Left colon (tissue), 2 donors: ENCODE measurements at places on chromosomes 16 and 17. TPM values are rescaled to one million over a fixed set of nuclear protein-coding genes. Genes with fewer than 3 reads are reported as not detected.

- DNase-seq, result no peak
These were observed 7.5 kb downstream of the DCAKD start for GRCh38 chr17:45043813-45044540.

DNA sequence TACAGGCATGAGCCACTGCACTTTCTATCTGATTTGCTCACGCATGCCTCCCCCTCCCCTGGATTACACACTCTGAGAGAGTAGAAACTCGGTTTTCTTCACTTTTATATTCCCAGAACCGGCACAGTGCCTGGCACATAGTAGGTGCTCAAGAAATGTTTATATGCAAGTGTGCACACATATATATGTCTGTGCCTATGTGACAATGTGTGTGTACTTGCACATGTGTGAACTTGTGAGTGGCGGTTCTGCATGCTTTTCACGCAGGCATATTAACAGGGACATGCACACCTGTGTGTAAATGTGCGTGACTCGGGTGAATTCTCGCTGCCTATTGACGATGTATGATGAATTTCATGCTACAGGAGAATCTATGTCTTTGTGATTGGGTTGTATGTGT, 22.1 kb upstream of the IL21R start:
- no peak for DNase-seq

- no peak for DNase-seq
These were observed 7.5 kb downstream of the NETO2 start for GRCh38 chr16:47136099-47136842.

DNA sequence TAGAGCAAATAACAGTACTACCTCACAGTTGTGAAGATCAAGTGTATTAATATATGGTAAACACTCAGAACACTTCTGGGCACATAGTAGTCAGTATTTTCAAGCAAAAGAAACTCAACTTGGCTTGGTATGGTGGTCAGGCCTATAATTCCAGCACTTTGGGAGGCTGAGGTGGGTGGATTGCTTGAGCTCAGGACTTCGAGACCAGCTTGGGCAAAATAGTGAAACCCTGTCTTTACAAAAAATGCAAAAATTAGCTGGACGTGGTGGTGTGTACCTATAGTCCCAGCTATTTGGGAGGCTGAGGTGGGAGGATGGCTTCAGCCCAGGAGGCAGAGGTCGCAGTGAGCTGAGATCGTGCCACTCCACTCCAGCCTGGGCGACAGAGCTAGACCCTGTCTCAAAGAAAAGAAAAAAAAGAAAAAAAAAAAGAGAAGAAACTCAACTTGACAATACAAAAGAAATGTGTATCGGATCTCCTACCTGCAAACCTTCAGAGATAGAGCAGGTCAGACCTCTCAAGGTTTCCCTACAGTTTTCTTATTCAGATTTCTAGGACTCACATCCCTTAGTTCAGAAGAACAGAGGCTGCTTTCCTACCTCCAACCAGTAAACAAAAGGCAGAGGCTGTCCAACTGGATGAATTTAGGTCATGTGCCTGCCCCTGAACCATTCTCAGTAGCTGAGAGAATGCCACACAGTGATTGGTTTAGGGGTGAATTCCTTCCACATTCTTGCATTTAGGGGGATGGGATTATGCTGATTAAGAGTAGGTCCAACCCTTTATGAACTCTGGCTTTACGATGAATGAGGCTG, 1.7 kb upstream of the KPNA2 start:
- DNase-seq, result no peak

DNA sequence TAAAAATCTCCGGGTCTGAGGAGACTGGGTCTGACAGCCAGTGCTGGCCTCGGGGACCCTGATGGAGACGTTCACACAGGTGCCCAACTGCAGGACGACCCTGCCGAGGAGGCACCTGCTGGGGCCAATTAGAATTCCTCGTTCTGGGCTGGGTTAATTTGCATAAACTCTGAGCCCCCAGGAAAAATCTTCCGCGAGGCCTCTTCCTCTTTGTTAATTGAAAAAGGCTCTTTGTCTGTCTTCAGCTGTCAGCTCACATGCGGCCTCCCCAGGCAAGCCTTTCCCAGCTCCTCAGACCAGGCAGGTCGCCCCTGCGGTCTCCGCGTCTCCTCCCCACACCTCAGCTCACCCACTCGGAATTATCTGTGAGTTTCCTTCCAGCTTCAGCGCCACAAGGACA, 400.2 kb downstream of the SEC14L1 start:
- no peak for DNase-seq

GRCh38 chr17:68148936-68149335, 98.9 kb upstream of the AMZ2 start:
- no peak for DNase-seq

- peak; percentile 43 for DNase-seq
These were observed 26.6 kb upstream of the KCNG4 start for GRCh38 chr16:84266451-84266850.

- DNase-seq, result peak; percentile 78
These were observed 3.7 kb downstream of the SOCS3 start for GRCh38 chr17:78356101-78356713.

- no peak for DNase-seq
These were observed 22.3 kb upstream of the MPO start for GRCh38 chr17:58302919-58303585.

DNA sequence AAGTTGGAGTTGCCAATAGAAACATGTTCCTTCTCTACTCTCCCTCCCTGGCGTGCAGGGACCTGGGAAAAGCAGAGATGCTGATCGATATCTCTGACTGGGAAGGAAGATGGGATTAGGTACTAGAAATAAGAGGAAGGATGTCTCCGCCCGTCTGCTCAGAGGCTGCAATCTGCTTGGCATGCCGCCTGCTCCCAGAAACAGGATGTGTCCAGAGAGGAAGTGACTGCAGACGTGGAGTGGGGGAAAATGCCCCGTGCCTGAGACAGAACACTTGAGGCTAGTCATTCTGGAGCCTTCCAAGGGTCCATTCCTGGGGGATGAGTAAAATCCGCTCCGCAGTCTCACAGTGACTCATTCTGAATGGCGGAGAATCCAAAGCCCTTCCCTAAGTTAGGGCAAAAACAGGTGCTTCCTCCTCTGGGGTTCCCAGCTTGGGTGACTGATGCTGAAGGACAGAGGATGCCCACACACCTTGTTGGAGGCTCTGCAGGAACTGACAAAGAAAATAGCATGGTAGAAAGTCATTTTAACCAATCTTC, 45.0 kb upstream of the SMURF2 start:
- DNase-seq, result peak; percentile 91

DNA sequence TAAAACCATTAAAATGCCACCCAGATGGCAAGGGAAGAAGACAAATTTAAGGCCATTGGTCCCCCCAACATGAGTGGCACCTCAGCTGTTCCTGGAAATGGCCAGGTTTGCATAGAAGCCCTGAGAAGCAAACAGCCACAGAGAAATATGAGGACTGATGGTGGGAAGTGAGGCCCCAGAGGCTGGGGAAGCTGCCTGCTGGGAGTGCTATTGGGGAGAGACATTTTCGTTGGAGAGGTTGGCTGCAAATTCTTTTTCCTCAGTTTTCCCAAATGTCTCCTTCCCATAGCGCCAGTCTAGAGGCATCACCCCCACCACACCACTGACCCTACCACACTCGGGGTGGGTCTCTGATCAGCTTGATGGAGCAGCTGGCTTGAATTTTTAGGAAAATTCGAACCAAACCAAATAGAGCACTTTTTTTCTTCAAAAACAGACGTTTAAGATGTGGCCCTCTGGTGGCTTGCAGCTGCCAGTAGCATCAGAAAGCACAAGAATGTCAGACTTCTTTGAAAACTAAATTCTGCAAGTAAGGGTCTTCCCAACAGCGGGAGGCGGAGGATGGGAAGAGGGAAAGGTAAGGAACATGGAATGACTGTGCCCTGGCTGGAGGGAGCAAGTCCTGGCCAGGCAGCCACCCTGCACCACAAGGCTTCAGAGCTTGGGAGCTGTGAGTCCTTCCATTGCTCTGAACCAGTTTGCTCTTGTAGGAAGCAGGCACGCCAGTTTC, 13.2 kb upstream of the SLC12A3 start:
- no peak for DNase-seq

DNA sequence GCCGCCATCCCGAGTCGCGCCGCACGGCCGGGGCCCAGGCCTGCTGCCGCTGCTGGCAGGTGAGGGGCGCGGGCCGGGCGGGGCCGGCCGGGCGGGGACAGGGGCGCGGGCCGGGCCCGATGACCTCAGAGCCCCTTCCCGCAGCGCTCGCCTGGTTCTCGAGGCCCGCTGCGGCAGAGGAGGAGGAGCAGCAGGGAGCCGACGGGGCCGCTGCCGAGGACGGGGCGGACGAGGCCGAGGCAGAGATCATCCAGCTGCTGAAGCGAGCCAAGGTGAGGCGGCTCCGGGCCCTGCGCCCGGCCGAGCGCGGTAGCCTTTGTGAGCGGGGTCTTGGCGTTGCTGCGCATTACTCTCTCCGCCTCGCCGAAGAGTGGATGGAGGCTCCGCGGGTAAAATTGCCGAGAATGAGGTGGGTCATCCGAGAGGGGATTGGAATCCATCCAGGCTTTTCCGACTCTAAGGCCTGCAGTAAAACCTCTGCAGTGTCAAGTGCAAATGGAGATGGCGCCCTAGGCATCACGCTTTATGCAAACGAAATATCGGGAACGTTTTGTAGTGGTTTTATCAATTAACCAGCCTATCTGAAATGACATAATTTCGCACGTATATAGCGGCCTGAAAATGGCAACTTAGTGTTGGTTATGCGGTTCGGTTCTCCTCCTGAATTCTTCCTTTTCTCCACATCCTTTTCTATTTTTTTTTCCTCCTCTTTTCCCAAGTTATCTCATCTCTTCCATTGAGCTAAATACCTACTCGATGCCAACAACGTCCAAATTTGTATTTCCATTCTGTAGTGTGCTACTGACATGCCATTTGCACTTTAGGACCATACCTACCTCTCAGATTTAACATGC, 577 bp downstream of the TTC19 start:
- no peak for DNase-seq

The PHB1 gene
- 244 TPM for total RNA-seq

The GPRC5C gene
- 155 TPM for total RNA-seq

The EIF1 gene
- 603 TPM for total RNA-seq

The SLC35G6 gene
- not detected for total RNA-seq

The MSLN gene
- total RNA-seq, result 7.0 TPM

The KRTAP16-1 gene
- total RNA-seq, result not detected

The LGALS9B gene
- 35.5 TPM for total RNA-seq

The TNFSF13 gene
- total RNA-seq, result 121 TPM
